ENCODE measurements at places on chromosomes 6 and 20.

DNA sequence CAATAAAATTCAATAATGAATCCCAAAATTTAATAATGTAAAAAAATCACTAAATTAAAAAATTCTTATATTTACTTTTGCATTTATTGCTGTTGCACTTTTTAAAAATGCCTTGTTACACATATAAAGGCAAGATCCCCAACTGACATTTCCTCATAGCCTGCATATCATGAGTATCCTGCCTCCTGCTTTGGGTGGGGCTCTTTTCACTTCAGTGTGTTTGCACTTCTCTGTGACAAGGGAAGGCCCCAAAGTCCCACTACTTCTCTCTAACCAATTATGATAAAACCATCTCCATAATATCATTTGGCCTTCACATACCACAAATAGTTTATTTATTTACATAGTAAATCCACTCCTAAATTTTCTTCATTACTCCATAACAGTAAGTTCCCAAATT is 446.1 kb upstream of the MARCKS start:
- DNase-seq: no peak

DNA sequence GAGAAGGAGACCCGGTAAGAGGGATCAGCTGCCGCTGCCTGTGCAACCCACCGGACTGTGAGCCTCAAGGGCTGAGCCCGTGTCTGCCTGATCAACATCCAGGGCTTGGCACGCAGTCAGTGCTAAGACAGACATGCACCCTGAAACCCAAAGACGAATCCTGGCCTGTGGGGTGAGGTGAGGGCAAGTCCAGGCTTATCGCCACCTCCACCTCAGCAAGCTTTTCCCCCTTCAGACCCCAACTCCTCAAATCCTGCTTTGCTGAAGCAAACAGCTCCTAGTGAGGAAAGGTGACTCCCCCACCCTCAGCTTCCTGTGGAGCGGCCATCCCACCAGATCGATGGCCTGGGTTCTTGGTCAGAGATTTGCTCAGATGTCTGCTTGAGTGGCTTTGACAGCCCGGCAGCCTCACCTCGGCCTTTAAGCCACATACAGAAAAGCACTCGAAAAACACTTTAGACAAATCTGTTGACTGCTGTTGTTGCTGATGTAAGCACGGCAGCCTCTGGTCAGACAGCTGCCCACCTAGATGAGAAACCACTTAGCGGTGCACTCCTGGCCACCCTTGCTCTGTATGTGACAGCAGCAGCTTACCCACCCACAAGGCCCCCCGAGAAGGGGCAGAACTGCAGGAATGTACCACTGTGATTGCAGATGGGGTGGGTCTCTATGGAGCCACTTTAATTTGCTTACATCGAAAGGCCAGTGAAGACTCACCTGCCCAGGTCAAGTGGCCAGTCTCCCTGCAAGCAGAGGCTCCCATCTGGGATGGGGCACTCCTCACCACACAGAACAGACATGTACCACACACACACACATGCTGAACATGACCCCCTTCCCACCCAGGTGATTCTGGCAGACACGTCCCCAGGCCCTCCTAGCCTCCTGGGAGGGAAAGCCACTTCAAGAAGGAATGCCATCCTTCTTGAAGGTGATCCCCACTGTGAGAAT is 14.8 kb downstream of the MTCH1 start:
- no peak for DNase-seq

GRCh38 chr6:56628105-56628504 is 14.6 kb downstream of the DST start:
- no peak for DNase-seq

- no peak for DNase-seq
Observed at GRCh38 chr6:84508981-84509380, 255.4 kb downstream of the TBX18 start.

All from tongue (tissue), 3 donors.